ENCODE measurements at places on chromosomes 1 and 21.

- no peak for DNase-seq
These were observed 107.3 kb upstream of the POU3F1 start for GRCh38 chr1:38153778-38154470.

- DNase-seq: no peak
These were observed 130.6 kb downstream of the SNX7 start for GRCh38 chr1:98792123-98792522.

GRCh38 chr1:41542196-41542930, 57.9 kb upstream of the EDN2 start:
- DNase-seq: no peak

DNA sequence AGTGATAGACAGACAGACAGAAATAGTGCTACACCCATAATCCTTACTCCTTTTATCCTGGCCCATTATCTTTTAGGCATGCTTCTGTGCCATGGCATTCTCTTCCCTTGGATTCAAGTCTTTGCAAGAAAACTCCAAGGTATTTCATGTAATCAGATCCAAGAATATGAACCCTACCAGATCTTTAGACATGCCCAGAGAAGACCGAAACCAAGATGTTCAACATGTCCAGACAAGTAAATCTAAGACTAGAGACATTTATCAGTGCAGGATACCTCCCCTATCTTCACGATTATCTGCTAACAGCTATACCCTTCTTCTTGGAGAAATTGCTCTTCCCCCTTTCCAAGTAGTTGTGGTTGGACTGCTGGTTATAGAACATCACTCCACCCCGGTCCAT, 11.8 kb upstream of the C1orf141 start:
- DNase-seq: no peak

- DNase-seq: no peak
These were observed 54.3 kb upstream of the TRAPPC10 start for GRCh38 chr21:43957611-43958362.

DNA sequence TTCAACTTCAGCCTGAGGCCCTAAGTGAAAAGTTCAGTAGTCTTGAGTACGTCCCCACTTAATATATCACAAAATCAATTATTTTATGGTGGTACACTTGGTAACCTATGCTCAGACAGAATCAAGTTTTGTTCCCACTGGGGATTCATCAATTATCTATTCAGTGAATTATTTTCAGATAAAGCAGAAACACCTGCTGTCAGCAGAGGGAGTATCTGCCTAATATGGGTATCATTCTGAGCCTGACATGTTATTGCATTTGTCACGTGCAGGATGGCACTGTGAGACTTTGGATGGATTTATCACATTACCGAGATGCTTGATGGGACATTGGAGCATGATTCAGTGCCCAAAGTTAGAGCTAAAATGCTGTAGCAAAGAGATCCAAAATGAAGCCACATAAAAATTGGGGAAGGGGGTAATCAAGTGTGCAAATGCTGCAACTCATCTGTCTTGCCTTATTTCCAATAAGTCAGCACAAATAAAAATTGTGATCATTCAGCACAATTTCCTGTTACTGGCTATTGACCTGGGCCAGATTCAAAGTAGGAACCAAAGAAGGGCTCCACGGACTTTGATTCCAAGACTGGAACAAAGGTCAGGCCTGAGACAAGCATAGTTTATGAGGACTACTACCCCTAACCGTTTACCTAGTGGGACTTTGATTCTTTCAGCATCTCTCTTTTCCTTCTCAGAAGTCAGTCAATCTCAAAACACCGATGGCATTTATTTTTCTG, 657.6 kb downstream of the LMO4 start:
- DNase-seq: no peak

- no peak for DNase-seq
These were observed 5.5 kb upstream of the ANKRD35 start for GRCh38 chr1:145891143-145891542.

DNA sequence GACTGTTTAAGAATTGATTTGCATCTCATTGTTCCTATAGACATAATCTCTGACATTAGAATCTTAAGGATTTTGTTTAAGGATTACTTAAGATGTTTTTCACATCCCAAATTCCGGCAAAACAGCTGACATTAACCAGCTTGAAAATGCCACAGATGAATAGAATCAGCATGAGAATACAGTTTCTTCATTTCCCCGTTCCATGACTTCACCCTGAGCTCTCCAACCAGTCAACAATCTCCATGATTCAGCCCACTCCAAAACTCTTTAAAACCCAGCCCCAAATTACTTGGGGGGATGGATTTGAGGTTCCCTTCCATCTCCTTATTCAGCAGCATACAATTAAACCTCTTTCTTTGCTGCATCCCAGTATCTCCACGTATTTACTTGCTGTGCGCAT, 201.0 kb downstream of the LYPLAL1 start:
- no peak for DNase-seq

- no peak for DNase-seq
These were observed 1.7 kb upstream of the AIRE start for GRCh38 chr21:44283948-44284347.

DNA sequence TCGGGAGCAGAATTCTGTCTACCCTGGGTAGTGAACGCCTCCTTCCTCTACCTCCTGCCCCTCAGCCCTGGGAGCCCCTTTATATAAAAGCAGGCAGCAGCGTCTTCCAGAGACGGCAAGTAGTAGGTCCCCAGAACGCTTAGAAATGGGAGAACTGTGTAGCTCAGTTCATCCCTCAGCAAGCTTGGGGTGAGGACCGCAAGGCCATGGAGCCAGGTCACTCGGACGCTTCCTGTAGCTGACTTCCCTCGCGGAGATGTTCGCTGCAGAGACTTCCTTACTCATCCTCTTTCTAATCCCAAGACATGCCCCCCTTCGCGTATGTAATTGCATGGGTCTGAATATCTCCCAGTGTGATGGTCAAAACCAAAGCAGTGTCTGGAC, 141.4 kb upstream of the COA6 start:
- no peak for DNase-seq

DNA sequence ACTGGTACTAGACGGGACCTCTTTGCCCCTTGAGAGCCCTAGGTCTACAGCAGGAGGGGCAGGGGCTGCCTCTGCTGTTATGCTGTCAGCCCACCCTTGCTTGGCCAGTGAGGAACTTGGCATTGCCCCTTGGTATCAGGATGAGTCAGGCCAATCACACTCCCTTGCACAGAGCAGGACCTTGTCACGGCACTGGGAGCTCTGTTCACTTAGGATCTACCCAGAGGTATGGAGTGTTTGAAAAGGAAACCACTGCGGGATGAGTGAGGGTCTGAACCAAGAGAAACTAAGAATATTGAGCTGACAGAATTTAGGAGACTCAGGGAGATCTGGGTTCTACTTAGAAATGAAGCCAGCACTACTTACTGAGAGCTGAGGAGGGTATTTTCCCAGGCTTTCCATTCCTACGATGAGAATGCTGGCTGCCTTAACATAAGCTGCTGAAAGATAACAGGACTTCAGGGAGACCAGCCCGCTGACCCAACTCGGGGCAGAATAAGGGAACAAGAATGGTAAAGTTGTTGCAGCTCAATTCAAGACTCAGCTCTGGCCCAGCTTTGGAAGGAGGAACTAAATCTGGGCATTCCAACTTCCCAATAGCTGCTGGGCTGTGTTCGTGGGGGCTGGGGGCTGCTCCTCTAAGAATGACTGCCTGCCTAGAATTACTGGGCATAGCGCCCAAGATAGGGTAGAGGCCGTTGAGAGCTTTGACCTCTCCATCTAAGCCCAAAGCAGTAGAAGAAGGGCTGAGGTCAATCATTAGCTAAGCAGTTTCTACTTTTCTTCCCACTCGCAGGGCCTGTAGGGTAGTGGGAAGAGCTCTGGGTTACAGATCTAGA, 1.5 kb downstream of the FABP3 start:
- no peak for DNase-seq

DNA sequence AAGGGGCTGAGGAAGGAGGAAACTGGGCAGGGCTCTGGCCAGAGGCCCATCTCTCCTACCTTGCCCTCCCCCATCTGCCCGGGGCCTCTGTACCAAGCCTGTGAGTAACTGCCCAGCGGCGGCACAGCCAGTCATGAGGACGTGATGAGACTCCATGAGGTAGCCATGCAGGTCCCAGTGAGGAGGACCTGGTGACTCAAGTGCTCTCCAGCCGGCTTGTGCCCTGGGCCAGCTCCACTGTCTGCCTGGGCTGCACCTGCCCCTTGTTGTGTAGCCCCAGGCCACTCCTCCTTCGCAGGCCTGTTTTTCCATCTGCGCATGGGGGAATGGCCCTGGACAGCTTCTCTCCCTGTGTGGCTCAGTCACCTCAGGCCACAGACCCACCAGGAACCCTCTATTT, 42.0 kb upstream of the PADI1 start:
- no peak for DNase-seq
